Fibroblast of skin of abdomen (primary cell): ENCODE measurements at places on chromosomes 12 and 14.
A peak's percentile ranks its signal among the peaks of the same experiment; 100 is the strongest.

GRCh38 chr12:117968826-117969659 lies at the start of gene KSR2:
Gene KSR2 (minus strand): TSS chr12:117968990. CDS start chr12:117968255, 735 bp downstream.
- peak; percentile 26 for DNase-seq

DNA sequence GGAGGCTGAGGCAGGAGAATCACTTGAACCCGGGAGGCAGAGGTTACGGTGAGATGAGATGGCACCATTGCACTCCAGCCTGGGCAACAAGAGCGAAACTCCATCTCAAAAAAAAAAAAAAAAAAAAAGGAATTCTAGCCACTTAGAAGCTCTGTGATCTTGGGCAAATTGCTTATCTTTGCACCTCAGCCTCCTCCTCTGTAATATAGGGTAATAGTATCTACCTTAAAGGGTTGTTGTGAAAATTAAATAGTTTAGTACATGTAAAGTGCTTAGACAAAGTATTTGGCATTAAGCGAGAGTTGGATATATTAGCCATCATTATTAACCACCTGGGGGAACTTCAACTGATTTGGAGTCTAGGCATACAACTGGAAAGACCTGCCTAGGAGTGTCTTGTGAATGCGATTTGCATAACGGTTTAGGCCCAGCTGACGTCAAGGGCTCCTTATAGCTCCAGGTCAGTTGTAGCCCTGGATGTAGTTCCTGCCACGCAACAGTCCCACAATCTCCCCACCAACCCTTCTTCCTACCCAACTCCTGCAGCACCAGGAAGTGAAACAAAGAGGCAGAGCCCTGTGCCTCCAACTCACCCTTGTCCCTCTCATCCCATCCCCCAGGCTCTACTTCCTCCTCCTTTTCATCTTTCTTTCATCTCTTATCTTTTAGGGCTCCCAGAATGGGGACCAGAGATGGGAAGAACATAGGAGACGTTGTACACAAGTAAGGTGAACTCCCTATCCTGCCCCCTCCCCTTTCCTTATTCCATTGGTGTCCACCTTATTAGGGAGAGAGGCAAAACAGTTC lies 2.1 kb upstream of the IL23A start:
- no peak for DNase-seq

GRCh38 chr14:99028521-99028920 lies 243.5 kb downstream of the BCL11B start:
- no peak for DNase-seq

GRCh38 chr12:47805417-47805816 lies 14.3 kb downstream of the HDAC7 start:
- no peak for DNase-seq

- peak; percentile 83 for DNase-seq
These were observed 42.9 kb downstream of the DAD1 start for GRCh38 chr14:22545842-22546721.

- no peak for DNase-seq
These were observed 7.1 kb upstream of the DNAAF2 start for GRCh38 chr14:49642163-49642562.

DNA sequence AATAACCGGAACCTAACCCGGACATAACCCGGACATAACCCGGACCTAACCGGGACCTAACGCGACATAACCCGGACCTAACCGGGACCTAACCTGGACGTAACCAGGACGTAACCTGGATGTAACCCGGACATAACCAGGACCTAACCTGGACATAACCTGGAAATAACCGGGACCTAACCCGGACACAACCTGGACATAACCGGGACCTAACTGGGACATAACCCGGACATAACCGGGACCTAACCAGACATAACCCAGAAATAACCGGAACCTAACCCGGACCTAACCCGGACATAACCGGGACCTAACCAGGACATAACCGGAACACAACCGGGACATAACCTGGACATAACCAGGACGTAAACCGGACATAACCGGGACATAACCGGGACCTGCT lies 6.7 kb upstream of the FBRSL1 start:
- no peak for DNase-seq

GRCh38 chr14:21997300-21997699 lies 323.7 kb upstream of the OR4E1 start:
- DNase-seq: no peak

- DNase-seq: no peak
These were observed 33.5 kb upstream of the TCL1B start for GRCh38 chr14:95652690-95653089.

GRCh38 chr14:91177073-91178034 lies 63.5 kb downstream of the DGLUCY start:
- DNase-seq: peak; percentile 57

DNA sequence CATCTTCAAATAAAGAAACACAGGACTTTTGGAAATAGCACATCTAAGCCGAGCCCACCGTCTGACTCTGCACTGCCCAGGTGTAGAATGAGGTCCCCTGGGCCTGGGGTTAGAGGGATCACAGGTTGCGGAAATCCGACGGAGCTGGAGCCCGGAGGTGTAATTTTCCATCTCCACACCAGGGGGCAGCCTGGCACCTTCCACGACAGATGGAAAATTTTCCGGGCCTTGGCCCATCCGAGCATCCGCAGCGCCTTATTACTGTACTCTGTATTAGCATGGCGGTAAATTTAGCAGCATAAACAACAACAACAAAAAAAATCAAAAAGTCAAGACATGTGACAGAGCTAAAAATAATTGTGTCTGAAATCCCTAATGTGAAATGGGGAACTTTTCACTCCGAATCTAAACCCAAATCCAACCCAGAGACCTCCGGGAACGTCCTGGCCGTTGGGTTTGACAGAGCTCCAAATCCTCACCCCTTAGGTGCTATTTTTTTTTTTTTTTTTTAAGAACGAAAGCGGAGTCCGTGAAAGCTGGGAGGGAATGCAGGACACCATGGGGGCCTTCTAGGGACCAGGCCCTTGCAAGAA lies 93.9 kb downstream of the KSR2 start:
- peak; percentile 53 for DNase-seq

DNA sequence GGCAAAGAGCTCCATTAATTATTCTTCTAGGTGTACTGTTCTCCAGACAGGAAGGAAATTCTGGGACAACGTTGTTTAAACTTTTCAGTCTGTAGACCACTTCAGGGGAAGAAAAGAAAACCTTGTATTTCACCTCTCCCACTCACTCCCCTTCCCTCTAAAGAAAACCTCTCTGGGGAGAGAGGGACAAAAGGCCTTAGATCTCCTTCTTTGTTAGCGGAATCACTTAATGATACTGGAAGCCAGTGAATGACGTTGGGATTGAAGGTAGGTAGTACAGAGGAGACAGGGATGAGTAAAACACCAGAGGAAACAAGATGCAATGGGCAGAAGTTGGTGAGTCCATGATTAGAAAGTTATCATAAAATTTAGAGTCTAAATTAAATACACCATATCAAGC lies 38.7 kb upstream of the SGPP1 start:
- no peak for DNase-seq

GRCh38 chr14:48027115-48027514 lies 351.7 kb upstream of the MDGA2 start:
- no peak for DNase-seq

DNA sequence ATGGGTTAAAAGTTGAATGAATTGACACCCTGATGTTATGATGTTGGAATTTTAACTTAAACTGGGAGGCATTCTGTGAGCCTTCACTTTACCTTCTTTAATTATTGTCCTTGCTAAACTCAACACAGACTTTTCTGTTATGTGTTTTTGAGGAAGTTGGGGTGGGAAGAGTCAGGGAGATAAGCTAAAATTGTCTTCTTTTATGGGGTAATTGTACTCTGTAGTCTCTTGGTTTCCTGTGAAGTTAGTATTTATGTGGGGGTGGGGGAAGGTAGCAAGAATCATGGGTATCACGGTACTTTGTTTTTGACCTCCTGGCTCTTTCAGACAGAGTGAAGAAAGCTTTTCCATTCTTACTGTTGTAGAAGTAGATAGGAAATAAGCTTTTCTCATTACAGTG lies 32.9 kb downstream of the RAB21 start:
- DNase-seq: no peak

- DNase-seq: no peak
These were observed 40.7 kb downstream of the TNFAIP2 start for GRCh38 chr14:103164006-103164405.
